ENCODE measurements at places on chromosomes 2 and 18. TPM values are rescaled to one million over a fixed set of nuclear protein-coding genes. Genes with fewer than 3 reads are reported as not detected.

DNA sequence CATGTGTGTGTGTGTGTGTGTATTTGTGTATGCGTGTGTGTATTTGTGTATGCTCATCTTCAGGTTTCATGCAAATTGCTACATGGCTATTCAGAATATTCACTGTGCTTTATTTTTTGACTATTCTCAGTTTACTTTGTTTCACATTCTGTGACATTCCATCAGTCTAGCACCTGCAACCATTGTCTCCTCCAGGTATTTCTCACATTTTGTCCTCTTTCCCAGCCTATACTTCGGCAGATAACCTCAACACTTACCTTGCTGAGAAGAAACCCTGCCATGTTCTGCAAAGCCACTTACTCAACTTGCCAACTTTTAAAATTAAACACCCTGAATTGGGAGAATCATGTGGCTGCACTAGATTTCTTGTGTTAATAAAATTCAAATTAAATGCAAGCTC is 135.4 kb upstream of the REG3A start:
- no peak overlapping the region for H3K4me3 ChIP-seq
- no peaks in the 10 kb centered on the region for H3K4me1 ChIP-seq
- no peak for DNase-seq
- H3K36me3 ChIP-seq, result no peaks in the 10 kb centered on the region
- no peak overlapping the region for H3K27ac ChIP-seq

DNA sequence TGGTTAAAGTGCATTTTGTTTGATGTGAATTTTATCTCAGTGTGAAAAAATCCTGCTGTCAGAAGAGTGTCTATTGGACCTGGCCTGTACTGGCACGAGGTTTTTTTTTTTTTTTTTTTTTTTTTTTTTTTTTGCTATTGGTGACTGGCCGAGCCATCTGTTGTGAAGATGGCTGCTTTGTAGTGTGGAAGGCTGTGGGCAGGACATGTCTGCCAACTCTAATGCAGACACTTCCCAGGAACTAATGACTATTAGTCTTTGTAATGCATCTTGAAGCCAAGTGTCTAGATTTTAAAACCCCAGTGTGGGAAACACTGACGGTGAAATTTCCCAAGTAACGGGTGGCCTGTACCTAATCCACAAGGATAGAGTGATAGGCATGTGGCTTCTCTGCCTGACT is 34.3 kb downstream of the ZAP70 start:
- H3K4me3 ChIP-seq, result no peak overlapping the region
- no peaks in the 10 kb centered on the region for H3K36me3 ChIP-seq
- DNase-seq, result no peak
- H3K4me1 ChIP-seq, result no peaks in the 10 kb centered on the region
- no peaks in the 10 kb centered on the region for H3K27me3 ChIP-seq

The NMUR1 gene
- total RNA-seq, result not detected

The CSRNP3 gene
- total RNA-seq, result 5.4 TPM

- H3K4me1 ChIP-seq, result no peaks in the 10 kb centered on the region
- no peaks in the 10 kb centered on the region for H3K27me3 ChIP-seq
- H3K27ac ChIP-seq, result no peak overlapping the region
- H3K36me3 ChIP-seq, result no peaks in the 10 kb centered on the region
These were observed 36.5 kb upstream of the SLC66A3 start for GRCh38 chr2:11118761-11119160.

- no peaks in the 10 kb centered on the region for H3K27me3 ChIP-seq
- no peak overlapping the region for H3K4me3 ChIP-seq
- H3K4me1 ChIP-seq, result peaks cover 12% of the 10 kb centered on the region
- no peak for DNase-seq
- no peak overlapping the region for H3K27ac ChIP-seq
These were observed 111.5 kb upstream of the SH3BP4 start for GRCh38 chr2:234840336-234840735.

GRCh38 chr2:160574468-160575140 is 81.0 kb upstream of the RBMS1 start:
- no peaks in the 10 kb centered on the region for H3K36me3 ChIP-seq
- no peaks in the 10 kb centered on the region for H3K27me3 ChIP-seq
- H3K4me3 ChIP-seq, result no peak overlapping the region
- DNase-seq, result no peak
